CD4-positive, alpha-beta memory T cell (primary cell): ENCODE measurements at places on chromosomes 12 and 14. TPM values are rescaled to one million over a fixed set of nuclear protein-coding genes. Genes with fewer than 3 reads are reported as not detected.

DNA sequence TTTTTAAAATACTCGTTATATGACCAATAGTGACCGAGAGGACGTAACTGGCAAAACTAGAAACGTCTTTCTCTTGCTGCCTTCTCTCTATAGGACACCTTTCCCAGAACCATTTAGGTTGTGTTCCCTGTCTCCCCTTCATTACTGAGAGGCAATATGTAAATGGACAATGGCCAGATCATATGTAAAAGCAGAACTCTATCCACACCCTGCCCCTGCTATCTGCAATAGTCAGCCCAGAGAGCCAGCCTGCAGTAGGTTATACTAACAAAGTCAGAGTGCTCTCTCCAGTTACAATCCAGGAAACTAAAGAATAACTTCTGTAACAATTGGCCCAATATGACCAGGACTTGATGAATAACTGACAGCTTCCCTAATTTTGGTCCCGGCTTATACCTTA lies 216.8 kb downstream of the ANO6 start:
- no peaks in the 10 kb centered on the region for H3K36me3 ChIP-seq
- H3K27me3 ChIP-seq, result no peaks in the 10 kb centered on the region
- H3K4me3 ChIP-seq, result no peak overlapping the region
- no peak overlapping the region for H3K27ac ChIP-seq
- no peaks in the 10 kb centered on the region for H3K4me1 ChIP-seq

GRCh38 chr12:34356233-34356987 lies 334.1 kb downstream of the ALG10 start:
- H3K4me3 ChIP-seq, result no peak overlapping the region
- DNase-seq, result no peak
- H3K27ac ChIP-seq, result no peak overlapping the region
- H3K27me3 ChIP-seq, result no peaks in the 10 kb centered on the region

- H3K27me3 ChIP-seq, result no peaks in the 10 kb centered on the region
- H3K27ac ChIP-seq, result no peak overlapping the region
- DNase-seq, result no peak
- H3K36me3 ChIP-seq, result no peaks in the 10 kb centered on the region
Observed at GRCh38 chr12:18807714-18808113, 69.8 kb downstream of the CAPZA3 start.

GRCh38 chr12:112839386-112839972 lies 47.9 kb downstream of the RPH3A start:
- H3K27me3 ChIP-seq, result no peaks in the 10 kb centered on the region
- H3K4me3 ChIP-seq, result no peak overlapping the region
- H3K27ac ChIP-seq, result no peak overlapping the region
- DNase-seq, result no peak
- no peaks in the 10 kb centered on the region for H3K36me3 ChIP-seq

DNA sequence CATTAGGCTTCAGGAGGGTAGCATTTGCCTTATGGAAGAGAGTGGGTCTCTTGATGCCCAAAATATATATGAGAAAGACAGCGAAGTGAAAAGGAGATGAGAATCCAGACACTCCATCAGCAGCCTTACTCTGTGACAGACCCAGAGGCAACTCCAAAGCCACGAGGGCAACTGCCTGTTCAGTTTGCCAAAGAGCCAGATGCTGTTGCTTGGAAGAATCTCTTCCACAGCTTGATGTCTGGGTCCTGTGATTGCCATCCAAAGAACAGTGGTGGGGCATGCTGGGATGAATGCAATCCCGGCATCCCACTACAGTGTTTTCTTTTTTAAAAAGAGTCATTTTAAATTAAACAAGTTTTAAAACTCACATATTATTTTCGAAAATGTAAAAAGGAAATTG lies 10.9 kb upstream of the OTX2 start:
- no peak overlapping the region for H3K27ac ChIP-seq
- no peaks in the 10 kb centered on the region for H3K36me3 ChIP-seq
- peaks cover 18% of the 10 kb centered on the region for H3K27me3 ChIP-seq
- no peaks in the 10 kb centered on the region for H3K4me1 ChIP-seq
- H3K4me3 ChIP-seq, result no peak overlapping the region
- DNase-seq, result no peak

The TCL1B gene
- not detected for total RNA-seq

The TAS2R30 gene
- 3.8 TPM for total RNA-seq

- no peaks in the 10 kb centered on the region for H3K4me1 ChIP-seq
- no peak overlapping the region for H3K27ac ChIP-seq
- H3K27me3 ChIP-seq, result no peaks in the 10 kb centered on the region
- no peaks in the 10 kb centered on the region for H3K36me3 ChIP-seq
Observed at GRCh38 chr12:88153959-88154358, 11.9 kb downstream of the TMTC3 start.

DNA sequence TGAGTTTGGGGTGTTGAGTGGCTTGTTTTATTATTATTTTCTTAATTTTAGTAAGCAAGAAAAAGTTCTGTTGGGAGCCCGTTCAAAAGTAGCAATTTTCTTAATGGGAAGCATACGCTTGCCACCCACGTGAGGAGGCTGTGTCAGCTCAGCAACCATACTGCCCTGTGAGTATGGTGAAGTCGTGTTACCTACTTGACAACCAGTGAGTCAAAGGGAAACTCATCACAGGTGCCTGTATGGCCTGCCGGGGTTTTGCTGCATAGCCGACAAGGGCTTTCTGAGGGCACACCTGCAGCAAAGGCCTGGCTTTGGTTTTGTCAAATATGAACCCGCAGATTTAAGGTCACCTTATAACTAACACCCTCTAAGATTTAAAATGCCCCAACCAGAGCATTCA lies 31.1 kb downstream of the PITPNM2 start:
- no peak for DNase-seq
- H3K36me3 ChIP-seq, result no peaks in the 10 kb centered on the region
- H3K27ac ChIP-seq, result peak overlapping the region; percentile 27
- no peak overlapping the region for H3K4me3 ChIP-seq

GRCh38 chr14:43207189-43207588 lies 1299.9 kb downstream of the FSCB start:
- no peaks in the 10 kb centered on the region for H3K27me3 ChIP-seq
- H3K4me3 ChIP-seq, result no peak overlapping the region
- H3K4me1 ChIP-seq, result no peaks in the 10 kb centered on the region
- H3K36me3 ChIP-seq, result no peaks in the 10 kb centered on the region

DNA sequence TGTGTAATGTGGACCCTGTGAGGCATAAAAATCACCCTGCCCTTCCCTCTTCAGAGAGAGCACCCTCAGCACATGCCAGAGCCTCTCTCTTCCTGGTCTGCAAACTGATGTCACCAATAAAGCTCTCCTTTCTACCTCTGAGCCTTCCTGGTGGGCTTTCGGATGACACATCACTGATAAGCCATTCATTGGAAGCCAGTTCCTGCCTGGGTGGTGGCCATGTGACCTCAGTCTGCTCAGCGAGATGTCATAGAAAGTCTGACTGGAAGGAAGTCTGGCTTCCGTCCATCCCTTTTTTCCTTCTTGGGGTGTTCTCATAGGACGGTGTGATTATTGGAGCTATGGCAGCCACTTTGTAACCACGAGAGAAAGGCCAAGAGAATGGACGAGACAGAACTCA lies 95.7 kb downstream of the PIWIL1 start:
- DNase-seq, result no peak
- no peaks in the 10 kb centered on the region for H3K36me3 ChIP-seq
- no peak overlapping the region for H3K4me3 ChIP-seq
- no peaks in the 10 kb centered on the region for H3K4me1 ChIP-seq

GRCh38 chr14:102786768-102787167 lies 9.5 kb downstream of the TRAF3 start:
- DNase-seq, result no peak
- no peaks in the 10 kb centered on the region for H3K36me3 ChIP-seq
- no peaks in the 10 kb centered on the region for H3K27me3 ChIP-seq
- H3K27ac ChIP-seq, result no peak overlapping the region

The IRAK3 gene
- total RNA-seq, result 0.44 TPM

The AVPR1A gene
- not detected for total RNA-seq

DNA sequence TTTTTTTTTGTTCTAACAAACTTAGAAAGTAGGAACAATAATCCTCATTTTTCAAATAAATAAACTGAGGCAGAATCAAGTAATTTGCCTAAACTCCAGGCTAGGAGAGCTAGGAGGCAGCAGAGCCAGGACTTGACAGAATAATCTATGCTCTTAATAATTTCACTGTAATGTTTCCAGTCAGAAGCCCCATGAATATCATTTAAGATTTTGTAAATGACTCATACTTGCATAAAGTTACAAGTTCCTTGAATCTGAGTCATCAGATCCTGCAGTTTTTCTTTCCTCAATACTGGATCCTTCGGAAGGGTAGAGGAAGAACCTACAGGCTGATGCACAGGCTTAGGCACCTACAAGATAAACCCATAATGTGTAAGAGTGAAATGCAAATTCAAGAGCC lies 29.0 kb downstream of the CAPRIN2 start:
- no peak overlapping the region for H3K27ac ChIP-seq
- peaks cover 40% of the 10 kb centered on the region for H3K36me3 ChIP-seq
- H3K27me3 ChIP-seq, result no peaks in the 10 kb centered on the region

- no peak overlapping the region for H3K4me3 ChIP-seq
- no peak overlapping the region for H3K27ac ChIP-seq
- no peak for DNase-seq
- H3K27me3 ChIP-seq, result no peaks in the 10 kb centered on the region
- peaks cover 42% of the 10 kb centered on the region for H3K36me3 ChIP-seq
Observed at GRCh38 chr14:23557521-23557920, 1.4 kb downstream of the THTPA start.

- no peaks in the 10 kb centered on the region for H3K4me1 ChIP-seq
- H3K27me3 ChIP-seq, result no peaks in the 10 kb centered on the region
- H3K27ac ChIP-seq, result no peak overlapping the region
- H3K4me3 ChIP-seq, result no peak overlapping the region
- no peak for DNase-seq
Observed at GRCh38 chr14:39014460-39014859, 88.6 kb downstream of the SEC23A start.

The CLEC9A gene
- total RNA-seq, result not detected

The DDN gene
- not detected for total RNA-seq
